ENCODE measurements at places on chromosomes 16 and 17. TPM values are rescaled to one million over a fixed set of nuclear protein-coding genes. Genes with fewer than 3 reads are reported as not detected.

Gene NOL3
- total RNA-seq, result 9.1 TPM

DNA sequence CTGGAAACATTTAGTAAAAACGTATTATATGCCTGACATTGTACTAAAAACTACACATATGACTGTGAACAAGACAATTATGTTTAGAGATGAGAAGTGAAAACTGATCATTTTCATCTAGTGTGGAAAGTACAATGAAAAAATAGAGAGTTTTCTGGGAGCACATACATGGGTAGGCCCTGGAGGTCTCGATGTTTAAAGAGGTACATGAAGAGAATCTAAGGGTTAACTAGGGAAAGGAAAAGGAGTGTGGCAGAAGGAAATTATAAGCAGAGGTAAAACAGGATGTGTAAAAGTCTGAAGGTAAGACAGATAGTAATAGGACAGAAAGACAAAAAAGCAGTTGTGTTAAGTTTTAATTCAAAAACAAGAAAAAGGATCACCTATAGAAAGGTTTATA, 113.7 kb downstream of the USP32 start:
- no peak overlapping the region for H3K4me3 ChIP-seq
- DNase-seq, result no peak
- no peaks in the 10 kb centered on the region for H3K36me3 ChIP-seq
- H3K27me3 ChIP-seq, result no peaks in the 10 kb centered on the region

Gene OTOA
- total RNA-seq, result under 0.01 TPM

GRCh38 chr17:64020056-64020766, at the start of gene ICAM2:
Gene ICAM2, minus strand, starts transcription at chr17:64020633. Its CDS starts 13,942 bp downstream, at chr17:64006691.
- H3K4me1 ChIP-seq, result peaks cover 5% of the 10 kb centered on the region
- no peaks in the 10 kb centered on the region for H3K36me3 ChIP-seq
- DNase-seq, result no peak

GRCh38 chr17:1025733-1026598, 29.0 kb downstream of the TIMM22 start:
- DNase-seq, result peak; percentile 86
- H3K4me1 ChIP-seq, result peaks cover 10% of the 10 kb centered on the region
- H3K27ac ChIP-seq, result no peak overlapping the region
- no peak overlapping the region for H3K4me3 ChIP-seq
- no peaks in the 10 kb centered on the region for H3K36me3 ChIP-seq

GRCh38 chr16:86242244-86243122, 267.8 kb upstream of the FOXF1 start:
- H3K27ac ChIP-seq, result no peak overlapping the region
- H3K36me3 ChIP-seq, result no peaks in the 10 kb centered on the region
- no peak overlapping the region for H3K4me3 ChIP-seq
- no peak for DNase-seq

DNA sequence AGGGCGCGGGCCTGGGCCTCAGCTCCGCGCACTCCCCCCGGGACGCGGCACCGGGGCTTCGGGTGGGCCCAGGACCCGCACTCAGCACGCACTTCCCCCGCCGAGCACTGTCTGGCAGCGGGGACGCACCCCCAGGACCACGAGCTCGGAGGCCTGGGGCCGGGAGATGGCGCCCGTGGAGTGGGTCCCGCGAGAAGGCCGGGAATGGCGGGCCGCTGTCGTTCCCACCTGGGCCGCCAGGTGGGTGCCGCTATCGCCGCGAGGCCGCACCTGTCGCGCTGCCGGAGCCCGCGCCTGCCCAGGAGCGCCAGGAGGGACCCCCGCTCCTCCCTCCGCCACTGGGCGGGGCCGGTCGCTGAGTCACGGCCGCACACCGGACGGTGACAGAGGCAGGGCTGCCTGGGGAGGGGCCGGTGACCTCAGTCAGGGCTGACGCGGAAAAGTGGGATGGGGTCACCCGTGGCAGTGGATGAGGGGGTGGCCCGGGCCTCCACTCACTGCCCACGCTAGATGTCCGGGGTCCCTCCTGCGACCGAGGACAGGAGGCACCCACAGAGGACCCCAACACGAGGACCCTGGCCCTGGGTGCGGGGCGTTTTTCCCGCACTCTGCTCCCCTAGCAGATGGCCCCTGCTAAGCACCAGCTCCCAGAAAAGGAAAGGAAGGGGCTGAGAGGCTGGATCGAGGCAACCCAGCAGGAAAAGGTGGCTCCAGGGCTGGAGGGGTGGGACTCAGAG, 6.9 kb upstream of the ACTG1 start:
- no peak overlapping the region for H3K27ac ChIP-seq
- H3K27me3 ChIP-seq, result peaks cover 6% of the 10 kb centered on the region
- peaks cover 42% of the 10 kb centered on the region for H3K4me1 ChIP-seq
- H3K4me3 ChIP-seq, result peak overlapping the region; percentile 68

DNA sequence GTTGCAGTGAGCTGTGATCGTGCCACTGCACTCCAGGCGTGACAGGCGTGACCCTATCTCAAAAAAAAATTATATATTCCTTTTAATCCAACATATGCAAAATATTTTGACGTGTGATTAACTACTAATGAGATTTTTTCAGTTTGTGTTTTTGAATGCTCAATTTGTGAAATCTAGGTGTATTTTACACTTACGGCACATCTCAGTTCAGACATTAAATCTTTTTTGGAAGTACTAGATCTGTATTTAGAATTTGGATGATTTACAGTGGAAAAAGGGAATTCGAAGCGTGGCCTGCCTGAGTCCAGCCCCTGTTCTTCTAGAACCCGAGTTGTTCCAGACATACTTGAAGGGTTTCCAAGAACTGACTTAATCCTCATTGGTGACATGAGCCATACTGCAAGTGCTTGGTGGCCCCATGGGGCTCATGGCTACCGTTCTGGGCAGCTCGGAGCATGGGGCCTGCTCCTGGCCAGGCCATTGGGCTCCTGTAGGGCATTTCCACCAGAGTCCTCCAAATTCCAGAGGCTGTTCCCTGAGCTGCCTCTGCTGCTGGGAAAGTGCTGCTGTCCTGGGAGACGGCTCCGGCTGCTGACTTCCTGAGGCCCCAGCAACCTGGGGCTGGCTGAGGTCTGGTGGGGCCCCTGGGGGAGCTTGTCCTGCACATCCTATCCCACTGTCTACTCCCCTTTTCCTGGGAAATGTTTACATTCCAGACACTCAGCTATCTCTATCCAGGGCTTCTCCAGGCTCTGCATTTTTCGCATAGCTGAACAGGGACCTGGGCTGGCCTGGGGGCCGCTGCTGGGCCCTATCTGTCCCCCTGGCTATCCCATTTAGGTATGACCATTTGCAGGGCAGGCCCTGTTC, 27.2 kb downstream of the LLGL2 start:
- no peak overlapping the region for H3K27ac ChIP-seq
- no peaks in the 10 kb centered on the region for H3K36me3 ChIP-seq
- DNase-seq, result peak; percentile 75
- H3K4me1 ChIP-seq, result peaks cover 3% of the 10 kb centered on the region
- no peak overlapping the region for H3K4me3 ChIP-seq

Gene SDR42E2
- total RNA-seq, result not detected

Gene PLXDC1
- total RNA-seq, result 3.8 TPM
